ENCODE measurements at places on chromosomes 12 and 14.

GRCh38 chr12:52019113-52019770 is 12.5 kb downstream of the TAMALIN start:
- DNase-seq: no peak

- DNase-seq: no peak
These were observed 471.8 kb upstream of the FLRT2 start for GRCh38 chr14:85058150-85058549.

DNA sequence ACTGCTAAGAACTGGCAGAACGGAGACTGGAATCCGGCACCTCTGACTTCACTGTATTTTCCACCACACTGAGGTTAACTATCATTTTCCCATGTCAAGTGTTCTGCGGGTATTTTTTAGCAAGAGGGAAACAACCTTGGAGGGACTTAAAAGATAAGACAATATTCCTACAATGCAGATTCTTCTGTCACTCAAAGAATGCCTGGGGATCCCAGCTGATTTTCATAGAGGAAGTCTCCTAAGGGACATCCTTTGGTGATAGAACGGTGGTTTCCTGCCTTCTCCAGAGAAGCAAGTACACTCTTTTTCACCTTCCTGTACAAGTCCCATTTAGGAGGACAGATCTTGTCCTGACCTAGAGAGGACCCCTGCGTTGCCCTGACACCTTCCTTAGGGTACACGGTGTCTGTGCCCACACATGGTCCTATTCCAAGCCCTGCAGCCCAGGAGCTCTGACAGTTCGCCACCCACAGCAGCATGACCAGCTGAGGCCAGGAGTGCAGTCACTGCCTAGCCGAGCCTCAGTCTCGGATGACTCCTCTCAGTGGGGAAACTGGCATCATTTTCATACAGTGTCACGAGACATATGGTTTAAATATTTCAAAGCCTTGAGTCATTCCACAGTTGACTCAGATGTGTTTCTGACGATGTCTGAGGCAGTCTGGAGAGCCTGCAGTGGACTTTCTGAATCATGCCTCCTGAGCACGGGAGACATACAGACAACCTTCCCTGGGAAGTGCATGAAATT is 181.3 kb upstream of the FKBP4 start:
- DNase-seq: no peak

DNA sequence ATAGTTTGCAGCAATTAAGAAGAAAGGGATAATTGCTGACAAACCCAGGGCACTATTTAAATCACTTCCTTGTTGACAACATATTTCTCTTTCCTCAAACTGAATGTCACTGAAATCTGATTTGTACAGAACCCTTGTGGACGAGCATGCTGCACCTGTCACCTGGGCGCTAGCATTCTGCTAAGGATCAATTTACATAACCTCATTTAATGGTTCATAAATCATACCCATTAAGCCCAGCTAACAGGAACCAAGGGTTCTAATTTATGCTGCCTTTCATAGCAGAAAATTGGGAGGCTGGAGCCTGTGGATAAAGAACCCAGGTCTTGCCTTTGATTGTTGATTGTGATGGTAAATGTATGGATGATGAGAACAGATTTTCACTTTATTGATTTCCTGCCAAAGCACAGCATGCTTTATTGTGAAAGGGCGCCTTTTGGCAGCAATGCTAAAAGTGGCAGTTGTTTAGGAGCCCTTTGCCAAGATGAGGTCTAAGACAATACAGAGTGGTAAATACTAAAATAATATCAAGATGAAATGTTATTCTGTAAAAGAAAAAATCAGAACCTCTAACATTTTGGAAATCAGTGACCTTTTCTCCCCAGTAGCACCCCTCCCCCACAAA is 95.4 kb downstream of the NKX2-1 start:
- peak; percentile 94 for DNase-seq

- no peak for DNase-seq
These were observed 25.8 kb downstream of the HIP1R start for GRCh38 chr12:122860854-122861586.

DNA sequence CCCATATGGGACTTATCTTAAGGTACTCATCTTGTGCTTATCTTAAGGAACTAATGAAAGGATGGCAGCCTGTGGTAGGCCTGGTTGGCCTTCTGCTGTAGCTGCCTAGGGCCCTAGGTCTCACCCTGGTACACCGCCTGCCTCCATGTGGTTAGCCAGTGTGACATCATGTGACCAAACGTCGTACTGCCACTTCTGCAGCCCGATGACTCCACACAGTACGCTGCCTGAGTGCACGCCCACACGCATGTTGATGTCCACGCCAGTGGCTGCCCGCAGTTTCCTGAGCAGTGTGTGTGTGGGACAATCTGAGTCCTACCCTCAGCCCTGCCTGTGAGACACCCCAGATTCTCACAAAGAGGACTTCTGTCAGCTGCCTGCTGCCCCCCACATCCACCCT is 5.1 kb downstream of the ADCY4 start:
- no peak for DNase-seq

- no peak for DNase-seq
These were observed 70.3 kb downstream of the RIMBP2 start for GRCh38 chr12:130645751-130646150.

DNA sequence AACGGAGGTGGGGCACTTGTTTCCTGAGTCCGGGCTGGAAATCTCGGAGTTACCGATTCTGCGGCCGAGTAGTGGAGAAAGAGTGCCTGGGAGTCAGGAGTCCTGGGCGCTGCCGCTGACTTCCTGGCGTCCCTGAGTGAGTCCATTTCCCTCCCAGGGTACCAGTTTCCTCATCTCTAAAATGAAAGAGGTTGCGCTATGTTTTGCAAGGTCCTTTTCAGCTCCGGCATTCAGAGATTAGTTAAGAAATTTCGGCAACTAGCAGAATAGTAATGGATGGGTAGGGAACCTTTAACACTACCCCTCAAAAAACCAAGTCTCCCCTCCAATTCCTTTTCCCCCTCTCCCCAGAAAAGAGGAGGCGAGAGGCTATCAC is 724 bp downstream of the BLOC1S1 start:
- DNase-seq: no peak

DNA sequence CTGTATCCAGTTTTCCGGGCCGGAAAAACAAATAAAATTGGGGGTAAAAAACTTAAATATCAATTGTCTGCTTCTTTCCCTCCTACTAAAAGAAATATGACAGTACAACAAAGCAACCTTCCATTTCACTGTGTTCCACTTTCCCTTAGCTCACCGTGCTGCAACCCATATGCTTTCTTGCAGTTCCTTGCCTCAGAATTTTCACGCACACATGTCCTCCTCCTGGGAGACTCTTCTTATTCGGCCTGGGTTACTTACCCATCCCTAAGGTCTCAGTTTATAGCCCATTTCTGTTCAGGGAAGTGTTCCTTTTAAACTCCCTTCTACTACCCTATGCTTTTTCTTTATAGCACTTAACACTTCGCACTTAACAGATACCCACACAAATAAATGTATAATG is 4.5 kb upstream of the MAGOHB start:
- DNase-seq: no peak

DNA sequence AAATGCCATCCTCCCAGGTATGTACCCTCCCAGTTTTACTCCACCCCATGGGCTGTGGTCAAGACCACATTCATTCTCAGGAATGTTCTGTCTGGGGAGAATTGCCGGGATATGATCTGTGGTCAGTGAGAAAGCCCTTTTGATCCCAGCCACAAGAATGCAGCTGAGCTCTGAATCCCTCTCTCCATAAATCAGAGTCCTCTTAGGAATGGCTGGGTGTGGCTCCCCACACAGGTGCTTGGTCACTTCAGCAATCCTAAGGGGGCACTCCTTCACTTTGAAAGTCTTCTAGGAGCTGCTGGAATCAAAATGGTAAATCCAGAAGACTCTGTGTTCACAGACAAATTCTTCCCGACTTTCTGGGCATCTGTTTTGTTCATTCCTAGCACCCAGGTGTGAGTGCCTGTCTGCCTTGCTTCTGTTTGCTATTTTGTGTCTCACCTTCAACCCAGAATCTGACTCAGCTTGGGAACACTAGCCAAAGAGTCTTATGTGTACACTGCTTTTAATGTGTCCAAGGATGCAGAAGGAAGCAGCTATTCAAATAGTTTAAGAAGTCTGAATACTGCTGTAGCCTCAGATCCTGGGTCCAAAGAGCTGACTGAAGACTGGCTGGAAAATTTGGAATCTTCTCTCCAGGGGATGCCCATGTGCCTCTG is 144.6 kb upstream of the CDKN3 start:
- DNase-seq: no peak

DNA sequence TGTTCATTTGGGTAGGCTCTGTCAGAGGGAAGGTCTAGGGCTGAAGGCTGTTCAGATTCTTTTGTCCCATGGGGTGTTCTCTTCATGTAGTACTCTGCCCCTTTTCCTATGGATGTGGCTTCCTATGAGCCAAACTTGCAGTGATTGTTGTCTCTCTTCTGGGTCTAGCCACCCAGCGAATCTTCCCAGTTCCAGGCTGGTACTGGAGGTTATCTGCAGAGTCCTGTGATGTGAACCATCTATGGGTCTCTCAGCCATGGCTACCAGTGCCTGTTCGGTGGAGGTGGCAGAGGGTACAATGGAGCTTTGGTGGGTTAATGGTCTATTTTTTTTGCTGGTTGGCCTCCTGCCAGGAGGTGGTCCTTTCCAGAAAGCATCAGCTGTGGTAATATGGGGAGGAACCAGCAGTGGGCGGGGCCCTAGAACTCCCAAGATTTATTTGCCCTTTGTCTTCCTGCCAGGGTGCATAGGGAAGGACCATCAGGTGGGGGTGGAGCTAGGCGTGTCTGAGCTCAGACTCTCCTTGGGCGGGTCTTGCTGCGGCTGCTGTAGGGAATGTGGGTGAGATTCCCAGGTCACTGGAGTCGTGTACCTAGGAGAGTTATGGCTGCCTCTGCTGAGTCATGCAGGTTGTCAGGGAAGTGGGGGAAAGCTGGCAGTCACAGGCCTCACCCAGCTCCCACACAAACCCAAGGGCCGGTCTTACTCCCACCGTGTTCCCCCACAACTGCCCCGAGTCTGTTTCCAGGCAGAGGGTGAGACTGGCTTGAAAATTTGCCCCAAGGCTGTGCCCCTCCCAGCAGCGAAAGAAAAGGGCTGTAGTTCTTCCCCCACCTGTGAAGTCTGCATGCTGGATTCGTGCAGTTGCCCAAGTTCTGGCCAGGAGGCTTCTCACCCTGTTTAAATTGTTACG is 17.5 kb downstream of the MTRFR start:
- peak; percentile 31 for DNase-seq

DNA sequence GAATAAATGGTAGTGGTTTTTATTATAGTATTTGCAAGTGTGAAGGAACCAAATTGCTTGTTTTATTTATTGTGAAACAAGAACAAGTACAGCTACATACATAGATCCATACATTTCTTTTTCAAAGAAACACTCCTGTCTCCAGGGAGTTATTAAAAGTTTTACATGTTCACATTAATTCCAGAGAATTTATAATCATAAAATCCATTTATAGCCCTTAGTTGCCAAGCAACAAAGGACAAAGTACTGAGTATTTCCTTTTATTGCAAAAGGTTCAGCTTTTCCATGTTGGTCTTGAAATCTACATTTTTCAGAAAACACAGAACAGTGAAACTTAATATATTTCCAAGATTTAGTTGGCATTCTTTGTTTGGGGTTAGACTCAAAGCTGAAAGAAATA is 9.5 kb downstream of the MYRFL start:
- DNase-seq: no peak

DNA sequence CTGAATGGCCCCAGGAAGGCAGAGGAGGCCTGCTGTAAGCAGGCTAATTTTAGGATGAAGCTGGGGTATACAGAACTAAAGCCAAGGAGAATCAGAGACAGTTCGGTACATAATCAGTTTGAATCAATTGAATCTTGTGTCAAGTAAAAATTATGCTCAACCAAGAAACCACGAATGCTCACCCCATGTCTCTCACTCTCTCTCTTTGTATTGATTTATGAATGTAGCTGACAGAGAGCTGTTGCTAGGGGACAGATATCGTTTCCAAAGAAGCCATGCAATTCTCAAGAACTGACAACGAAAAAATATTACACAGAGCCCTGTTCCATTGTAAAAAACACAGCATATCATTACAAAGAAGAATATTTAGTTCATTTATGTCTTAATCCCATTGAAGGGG is 151.1 kb upstream of the PKP2 start:
- DNase-seq: no peak

DNA sequence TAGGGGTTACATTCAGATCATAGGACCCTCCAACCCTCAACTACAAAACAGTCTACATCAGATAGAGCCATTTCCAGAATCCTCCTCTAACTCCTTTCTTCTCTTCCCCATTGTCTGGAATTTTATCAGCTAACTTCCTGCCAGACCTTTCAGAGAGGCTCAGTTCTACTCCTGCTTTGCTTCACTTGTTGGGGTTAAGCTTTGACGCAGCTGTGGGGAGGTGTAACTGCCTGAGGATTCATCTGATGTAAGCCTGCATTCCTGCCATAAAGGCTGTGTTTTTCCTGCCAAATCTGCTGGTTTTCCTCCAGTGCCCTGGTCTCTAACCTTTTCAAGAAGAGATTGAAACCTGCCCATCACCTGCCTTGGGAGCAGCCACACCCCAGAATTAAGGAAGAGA is 16.9 kb downstream of the DHRS2 start:
- DNase-seq: no peak

DNA sequence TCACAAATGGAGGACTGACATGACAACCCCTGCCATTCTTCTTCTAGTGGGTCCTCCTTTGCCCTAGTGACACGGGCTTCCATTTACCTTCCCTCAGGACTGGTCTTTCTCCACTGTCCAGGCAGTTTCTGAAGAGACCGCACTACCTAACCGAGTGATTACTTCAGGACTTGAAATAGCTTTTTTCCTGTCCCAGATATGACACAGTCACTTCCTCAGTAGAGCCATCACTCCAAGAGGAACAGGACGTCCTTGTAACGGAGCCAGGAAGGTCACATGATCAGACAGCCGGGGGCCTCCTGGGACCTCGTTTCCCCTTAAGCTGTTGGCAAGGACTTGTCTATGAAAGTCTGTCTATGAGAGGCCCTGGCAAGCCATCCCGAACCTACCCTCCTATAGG is 62.3 kb downstream of the FOS start:
- no peak for DNase-seq

GRCh38 chr12:104498211-104498801 is 41.6 kb downstream of the CHST11 start:
- no peak for DNase-seq

DNA sequence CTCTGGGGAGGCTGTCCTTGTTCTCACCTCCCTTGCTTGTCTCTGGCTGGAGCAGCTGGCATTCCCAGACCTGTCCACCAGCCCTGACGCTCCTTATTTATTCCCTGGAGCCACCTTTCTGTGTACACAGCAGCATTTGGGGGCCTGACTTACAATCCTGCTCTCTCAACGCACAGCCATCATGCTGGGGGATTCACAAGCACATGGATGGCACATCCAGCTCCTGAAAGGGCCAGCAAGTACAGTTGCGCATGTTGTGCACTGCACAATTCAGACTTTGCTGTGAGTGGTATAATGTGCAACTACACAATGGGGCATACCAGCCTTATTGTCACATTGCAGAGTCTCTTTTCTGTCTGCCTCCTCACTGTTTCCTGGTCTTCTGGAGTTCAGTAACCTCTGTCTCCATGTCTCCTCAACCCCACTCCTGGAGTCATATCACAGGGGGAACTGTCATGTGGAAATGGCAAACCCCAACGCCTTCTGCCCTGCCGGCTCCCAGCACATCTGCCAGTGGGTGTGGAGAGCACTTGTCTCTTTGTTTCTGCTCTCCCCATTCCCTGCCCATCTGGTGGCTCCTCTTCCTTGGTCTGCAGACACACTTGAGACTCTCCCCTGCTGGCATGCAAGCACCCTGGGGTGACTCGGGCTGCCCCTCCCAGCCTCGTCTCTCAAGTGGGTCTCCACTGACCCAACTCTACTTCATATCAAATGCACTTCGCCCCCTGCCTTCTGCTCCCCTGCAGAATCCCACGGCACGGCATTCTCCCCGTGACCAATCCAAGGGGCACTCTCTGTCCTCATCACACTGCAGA is 41.2 kb upstream of the MEG3 start:
- DNase-seq: no peak

GRCh38 chr14:100350276-100350926 is 27.3 kb downstream of the SLC25A47 start:
- DNase-seq: no peak
